Left lobe of liver (tissue), 2 donors: ENCODE measurements at places on chromosomes 5 and 9. TPM values are rescaled to one million over a fixed set of nuclear protein-coding genes. Genes with fewer than 3 reads are reported as not detected.
A peak's percentile ranks its signal among the peaks of the same experiment; 100 is the strongest.

PCDH12 gene
- total RNA-seq: 3.0 TPM

PPP3R2 gene
- total RNA-seq: not detected

ADAMTS16 gene
- not detected for total RNA-seq

DNA sequence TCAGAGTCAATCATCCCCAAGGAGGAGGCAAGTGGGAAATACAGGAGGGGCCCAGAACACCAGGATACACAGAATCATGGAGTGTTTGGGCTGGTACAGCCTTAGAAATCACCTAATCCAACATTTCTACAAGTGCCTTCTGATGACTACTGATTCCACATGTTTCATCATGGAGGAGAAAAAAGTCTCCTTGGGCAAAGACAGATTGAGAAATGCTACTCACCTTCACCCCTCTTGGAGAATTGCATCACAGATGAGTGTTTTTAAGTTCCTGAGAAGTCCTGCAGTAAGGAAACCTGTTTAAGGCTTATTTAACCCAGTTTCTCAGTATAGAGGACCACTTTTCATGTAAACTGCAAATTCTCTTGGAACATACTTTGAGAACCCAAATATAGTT is 2.2 kb upstream of the SLIT3 start:
- DNase-seq: no peak

DNA sequence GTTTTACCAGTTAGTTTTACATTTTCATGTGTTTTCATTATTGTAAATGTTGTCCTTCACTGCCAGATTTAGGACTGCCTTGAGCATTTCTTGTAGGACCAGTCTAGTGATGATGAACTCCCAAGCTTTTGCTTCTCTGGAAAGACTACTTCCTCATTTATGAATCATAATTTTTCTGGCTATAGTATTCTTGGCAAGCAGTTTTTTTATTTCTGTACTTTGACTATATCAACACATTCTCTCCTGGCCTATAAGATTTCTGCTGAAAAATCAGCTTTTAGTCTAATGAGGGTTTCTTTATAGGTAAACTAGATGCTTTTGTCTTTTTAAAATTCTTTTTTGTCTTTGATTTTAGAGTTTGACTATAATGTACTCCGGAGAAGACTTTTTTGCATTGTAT is 256.8 kb upstream of the GRAMD2B start:
- no peak for DNase-seq

GRCh38 chr9:137956688-137957385 is 79.3 kb downstream of the CACNA1B start:
- DNase-seq: peak; percentile 27

GRCh38 chr5:528629-529511 is 4.6 kb upstream of the SLC9A3 start:
- DNase-seq: no peak

DNA sequence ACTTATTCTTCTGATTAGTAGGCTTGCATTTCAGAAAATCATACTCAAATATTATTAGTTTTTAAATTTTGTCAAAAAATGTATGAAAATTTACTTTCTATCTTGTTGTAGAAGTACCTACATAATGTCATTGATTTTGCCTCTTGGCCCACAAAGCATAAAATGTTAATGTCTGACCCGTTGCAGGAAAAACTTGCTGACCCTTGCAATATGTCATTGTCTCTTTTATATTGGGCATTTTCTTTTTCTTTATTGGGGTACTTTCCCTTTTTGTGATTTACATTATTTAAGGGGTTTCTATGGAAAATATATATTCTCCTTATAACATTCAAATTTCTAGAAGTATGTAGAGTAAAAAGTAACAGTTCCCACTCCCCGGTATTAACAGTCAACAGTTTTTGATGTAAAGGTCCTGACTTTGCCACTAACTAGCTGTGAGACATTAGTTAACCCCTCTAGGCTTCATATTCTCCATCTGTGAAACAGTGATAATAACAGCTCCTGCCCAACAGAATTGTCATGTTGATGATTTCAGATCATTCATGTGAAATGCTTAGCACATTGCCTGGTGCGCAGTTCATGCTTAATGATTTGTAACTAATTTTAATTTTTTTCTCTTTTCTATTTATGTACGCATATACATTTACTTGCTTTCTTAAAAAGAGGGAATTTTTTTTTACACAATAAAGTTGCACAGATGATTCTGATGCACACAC is 243.2 kb downstream of the ARHGAP26 start:
- no peak for DNase-seq

ESM1 gene
- not detected for total RNA-seq

KCNIP1 gene
- total RNA-seq: not detected

DNA sequence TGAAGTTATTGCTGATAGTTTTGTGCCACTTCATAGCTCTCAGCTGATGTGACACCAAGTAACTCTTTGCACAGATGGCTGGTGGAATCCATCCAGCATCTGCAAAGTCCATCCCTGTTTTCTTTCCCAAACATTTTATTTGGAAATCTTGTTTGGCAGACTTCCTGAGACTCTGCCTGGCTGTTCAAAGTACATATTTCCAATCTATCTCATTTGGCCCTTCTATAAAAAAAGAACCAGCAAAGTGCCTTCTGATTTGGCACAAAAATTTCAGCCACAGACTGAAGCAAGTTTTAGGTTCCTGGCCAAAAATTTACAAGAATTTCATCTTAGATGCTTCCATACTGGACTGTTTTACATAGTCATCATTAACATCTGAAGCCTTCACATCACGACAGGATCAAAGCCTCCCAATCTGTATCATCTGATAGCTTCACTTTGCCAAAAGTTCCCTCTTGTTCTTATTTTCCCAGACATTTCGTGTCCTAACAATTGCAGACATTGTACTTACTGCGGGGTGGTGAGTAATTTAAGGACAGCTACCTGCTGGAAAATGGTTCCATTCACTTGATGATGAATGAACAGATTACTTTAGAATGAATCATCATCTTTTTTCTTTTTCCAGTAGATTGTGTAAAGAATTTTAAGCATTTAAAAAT is 377.3 kb downstream of the KIAA0825 start:
- DNase-seq: peak; percentile 74

- no peak for DNase-seq
Measured at GRCh38 chr5:67617051-67617450, 420.5 kb upstream of the CD180 start.

DNA sequence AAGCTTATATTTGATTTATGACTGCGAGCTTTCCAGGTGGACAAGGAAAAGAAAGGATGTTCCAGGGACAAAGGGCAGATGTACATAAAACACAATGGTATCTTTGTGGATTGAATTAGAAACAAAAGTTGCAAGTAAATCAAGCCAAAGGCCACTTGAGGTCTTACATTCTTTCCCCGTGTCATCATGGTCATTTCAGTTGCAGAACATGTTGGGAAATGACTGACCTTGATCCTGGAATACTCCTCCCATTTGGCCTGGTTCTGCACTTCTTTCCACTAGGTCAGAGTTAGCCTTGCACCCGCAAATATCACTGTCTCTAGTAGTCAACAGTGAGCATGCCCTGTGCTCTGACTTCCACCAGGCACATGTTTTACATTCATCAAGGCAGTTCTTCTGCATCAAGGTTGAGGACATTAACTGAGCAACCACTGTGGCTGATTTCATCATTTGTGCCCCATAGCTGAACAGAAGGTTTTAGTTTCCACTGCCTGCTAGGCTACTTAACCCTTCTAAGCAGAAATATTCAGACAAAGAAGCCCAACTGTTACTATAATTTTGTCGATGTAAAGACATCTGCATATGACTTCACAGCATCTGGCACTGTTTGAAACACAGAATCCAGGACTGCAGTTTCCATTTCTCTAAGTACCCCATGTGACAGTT is 1161.7 kb upstream of the DMAC1 start:
- peak; percentile 88 for DNase-seq

DNA sequence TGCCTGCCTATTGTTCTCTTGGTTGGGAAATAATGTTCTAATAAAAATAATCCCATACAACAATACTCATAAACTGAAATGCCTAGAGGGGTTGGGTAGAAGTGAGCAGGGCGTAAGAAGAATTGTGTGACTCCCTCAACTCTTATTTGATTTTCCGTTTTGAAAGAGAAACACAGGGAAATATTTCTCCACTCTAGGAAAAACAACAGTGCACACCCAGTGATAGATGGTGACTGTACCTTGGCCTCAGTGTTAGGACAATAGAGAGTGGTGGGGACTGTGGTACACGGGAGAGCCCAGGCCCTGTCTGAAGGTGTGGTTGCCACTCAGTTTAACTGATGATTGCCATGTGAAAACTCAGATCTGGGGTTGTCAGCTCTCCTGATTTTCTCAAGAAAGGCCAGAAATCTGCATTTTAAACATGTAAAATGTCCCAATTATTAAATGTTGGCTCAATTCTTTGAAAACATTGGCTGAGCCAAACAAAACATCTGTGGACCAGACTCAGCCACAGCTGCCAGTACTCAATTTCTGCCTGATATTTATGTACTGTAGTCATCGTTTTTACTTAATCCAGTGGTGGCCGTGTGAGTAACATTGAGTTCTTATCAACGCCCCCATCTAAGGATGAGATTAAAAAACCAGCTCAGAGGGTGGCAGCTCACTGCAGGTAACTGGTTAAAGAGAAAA is 103.8 kb upstream of the ZNF618 start:
- DNase-seq: no peak

PAM gene
- total RNA-seq: 15.6 TPM

LTC4S gene
- total RNA-seq: 2.6 TPM

- no peak for DNase-seq
Measured at GRCh38 chr9:19522558-19522957, 113.7 kb downstream of the ACER2 start.

DNA sequence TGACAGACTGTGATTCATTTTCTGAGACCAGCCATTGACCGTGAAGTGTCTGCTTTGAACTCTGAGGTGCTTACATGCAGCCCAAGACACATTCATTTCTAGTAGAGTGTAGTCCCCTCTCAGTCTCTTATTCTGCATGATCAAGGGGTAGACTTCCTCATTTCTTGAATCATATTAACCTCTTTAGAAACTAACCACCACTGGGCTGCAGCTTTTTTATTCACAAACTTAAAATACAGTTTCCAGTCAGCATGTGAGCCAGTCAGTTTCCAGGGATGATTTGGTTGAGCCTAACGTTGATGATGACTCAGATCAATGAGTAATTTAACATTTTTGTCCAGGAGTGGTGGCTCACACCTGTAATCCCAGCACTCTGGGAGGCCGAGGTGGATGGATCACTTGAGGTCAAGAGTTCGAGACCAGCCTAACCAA is 59.2 kb downstream of the OTULIN start:
- DNase-seq: no peak

DNA sequence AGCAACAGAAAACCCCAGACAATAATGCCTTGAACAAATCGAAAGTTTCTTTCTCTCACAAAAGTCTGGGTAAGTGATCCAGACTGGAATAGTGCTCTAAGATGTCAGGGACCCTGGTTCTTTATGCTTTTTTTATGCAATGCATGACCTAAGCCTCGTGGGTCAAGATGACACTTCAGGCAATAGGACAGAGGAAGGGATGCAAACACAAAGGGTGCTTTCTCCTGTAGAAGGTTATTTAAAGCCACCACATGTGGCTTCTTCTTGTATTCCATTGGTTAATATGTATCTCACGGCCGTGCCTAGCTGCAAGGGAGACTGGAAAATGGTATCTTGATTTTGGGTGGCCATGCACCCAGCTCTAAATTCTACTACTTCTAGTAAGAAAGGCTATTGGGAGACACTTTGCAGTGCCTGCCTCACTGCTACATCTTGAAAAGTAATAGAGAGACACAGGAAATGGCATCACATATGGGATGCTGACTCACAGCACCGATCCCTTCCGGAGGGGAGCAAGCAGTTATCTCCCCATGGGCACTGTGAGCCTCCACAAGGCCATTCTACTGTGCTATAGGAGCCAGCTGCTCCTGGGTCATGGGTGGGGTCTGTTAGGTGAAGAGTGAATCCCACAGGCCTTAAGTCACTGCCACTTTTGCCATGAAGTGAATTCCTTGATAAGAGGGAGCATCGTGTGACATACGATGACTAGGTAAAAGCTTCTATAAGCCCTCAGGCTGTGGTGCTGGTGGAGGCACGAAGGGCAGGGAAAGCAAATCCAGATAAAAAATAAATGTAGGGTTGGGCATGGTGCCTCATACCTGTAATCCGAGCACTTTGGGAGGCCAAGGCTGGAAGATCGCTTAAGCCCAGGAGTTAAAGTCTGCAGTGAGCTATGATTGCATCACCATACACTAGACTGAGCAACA is 32.5 kb upstream of the RAB14 start:
- no peak for DNase-seq

PRR16 gene
- not detected for total RNA-seq

GRCh38 chr5:130605234-130605633 is 559.8 kb downstream of the HINT1 start:
- DNase-seq: no peak

DNA sequence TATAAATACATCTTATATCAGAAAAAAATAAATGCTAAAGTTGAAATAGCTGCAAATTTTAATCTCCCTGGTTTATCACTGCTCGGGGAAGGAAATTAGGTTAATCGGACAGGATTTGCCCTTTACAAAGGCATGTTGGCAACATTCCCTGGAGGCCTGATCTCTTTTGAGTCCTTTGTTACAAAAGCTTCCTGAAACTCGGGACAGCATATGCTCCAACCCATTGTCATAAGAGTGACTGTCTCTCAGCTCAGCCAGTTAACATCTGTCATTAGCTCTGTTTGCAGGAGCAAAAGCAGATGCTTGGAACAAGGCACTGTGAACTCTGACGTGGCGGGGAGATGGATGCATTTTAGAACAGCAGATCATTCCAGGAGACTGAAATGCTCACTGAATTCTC is 80.6 kb downstream of the MYO10 start:
- DNase-seq: no peak

- no peak for DNase-seq
Measured at GRCh38 chr5:134437847-134438581, 26.3 kb upstream of the CDKN2AIPNL start.

OR1J2 gene
- not detected for total RNA-seq

- DNase-seq: no peak
Measured at GRCh38 chr5:32100230-32100629, 73.9 kb downstream of the GOLPH3 start.

GFRA3 gene
- total RNA-seq: not detected

DNA sequence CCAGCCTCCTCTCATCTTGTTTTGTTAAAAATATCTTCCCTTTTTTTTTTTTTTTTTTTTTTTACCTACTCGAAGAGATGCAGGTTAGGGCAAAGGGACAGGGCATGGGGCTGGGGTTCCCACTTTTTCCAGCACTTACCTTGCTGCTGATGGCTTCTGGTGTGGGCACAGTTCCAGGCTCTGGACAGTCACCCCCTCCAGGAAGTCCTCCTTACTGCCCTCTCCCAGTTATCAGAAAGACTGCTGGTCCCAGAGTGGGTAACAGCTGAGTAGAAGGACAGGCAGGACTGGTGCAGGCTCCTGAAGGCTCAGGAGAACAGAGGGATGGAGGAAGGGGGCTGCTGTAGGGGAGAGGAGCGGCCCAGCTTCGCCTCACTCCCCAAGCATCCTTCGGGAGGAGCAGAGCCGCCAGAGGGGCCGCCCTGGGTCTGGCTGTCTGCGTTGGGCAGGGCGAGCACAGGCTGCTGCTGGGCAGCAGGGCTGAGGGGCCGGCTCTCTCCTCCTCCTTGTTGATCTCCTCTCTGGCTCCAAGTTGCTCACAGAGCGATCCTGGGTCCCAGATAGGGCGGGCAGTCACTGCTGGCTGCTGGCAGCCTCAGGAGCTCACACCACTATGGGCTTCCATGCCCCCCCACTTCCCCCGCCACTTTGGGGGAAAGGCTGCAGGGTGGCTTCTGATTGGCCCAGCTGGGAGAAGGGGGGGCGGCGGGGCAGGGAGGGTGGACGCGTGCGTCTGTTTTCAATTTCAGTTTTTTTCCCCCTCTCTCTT is at the start of gene PDGFRB:
TSS of gene PDGFRB (minus strand) at position 588 of the 769 bp plus-strand sequence. CDS start 18,798 bp downstream, outside the sequence.
- DNase-seq: peak; percentile 53

PTGS1 gene
- total RNA-seq: 2.0 TPM
